ENCODE measurements at places on chromosomes 16 and 17.

GRCh38 chr16:77584205-77584859 is 138.0 kb upstream of the NUDT7 start:
- no peak for DNase-seq

- DNase-seq = no peak
Observed at GRCh38 chr16:24589997-24590396, 50.6 kb downstream of the RBBP6 start.

DNA sequence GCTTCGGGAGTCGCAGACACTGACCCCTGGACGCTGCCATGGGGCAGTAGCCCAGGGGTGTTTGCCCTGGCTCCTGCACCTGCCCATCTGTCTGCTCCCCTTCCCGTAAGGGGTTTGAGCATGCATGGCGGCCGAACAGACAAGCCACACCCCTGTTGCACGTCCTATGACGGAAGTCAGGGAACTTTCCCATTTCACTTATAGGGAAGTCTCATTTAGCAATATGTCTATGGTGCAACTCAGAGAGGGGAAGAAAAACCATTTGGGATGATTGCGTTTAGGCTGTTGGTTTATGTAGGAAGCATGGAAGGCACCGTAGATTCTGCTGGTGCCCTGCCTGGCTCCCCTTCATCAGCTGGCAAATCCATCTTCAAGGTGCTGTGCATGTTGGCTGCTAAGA is 112.5 kb downstream of the HAPSTR1 start:
- DNase-seq = no peak

DNA sequence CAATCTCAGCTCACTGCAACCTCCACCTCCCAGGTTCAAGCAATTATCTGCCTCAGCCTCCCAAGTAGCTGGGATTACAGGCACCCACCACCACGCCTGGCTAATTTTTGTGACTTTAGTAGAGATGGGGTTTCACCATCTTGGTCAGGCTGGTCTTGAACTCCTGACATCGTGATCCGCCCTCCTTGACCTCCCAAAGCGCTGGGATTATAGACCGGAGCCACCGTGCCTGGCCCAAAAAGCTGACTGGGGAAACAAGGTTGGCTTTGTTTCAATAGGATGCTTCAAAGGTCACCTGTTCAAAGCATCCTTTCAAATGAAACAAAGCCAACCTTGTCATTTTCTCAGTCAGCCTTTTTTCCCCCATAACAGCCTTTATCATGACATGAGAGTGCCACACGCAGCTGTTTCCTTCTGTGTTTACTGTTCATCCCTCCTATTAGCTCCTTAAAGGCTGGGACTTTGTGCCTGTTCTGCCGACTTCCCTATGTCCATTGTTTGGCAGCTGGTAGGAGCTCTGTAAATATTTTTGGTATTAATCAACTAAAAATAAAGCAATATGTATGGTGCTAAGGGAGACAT is 51.1 kb downstream of the ADAMTS18 start:
- DNase-seq = no peak

- DNase-seq = no peak
Observed at GRCh38 chr17:13490906-13491482, 110.7 kb downstream of the HS3ST3A1 start.

- DNase-seq = no peak
Observed at GRCh38 chr16:48580925-48581500, 29.0 kb downstream of the N4BP1 start.

DNA sequence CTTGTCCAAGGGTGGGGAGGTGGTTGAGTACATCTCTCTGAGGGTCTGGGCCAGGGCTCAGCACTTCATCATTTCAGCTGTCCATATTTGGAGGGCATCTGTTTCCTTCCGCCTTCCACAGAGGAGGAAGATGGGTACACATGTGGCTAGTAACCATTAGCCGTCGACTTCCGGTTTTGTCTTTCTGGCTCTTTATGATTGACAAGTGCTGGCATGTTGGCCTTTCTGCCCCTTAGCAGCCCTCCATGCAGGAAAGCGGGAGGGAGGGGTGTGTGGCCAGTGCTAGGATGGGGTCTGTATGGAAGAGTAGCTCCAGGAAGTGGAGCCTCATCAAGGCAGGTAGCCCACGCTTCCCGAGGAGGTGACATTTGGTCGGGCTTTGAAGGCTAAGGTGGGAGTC is 69.6 kb downstream of the RAI1 start:
- DNase-seq = no peak

DNA sequence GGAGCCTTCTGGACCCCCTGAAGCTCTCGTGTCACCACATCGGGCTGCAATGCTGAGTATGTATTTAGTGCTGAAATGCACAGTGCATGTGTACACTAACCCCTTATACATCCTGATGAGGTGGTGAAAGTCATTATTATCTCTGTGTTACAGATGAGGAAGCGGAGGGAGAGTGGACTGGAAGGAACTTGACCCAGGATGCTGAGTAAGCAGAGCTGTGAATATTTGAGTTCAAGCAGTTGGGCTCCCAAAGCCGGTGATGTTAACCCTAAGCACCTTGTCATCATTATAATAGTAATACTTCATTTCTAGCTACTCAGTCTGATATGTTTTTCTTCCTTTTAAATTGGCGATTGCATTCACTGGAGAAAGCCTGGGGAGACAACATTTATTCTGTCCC is 25.9 kb upstream of the NKD1 start:
- DNase-seq = no peak

All from activated gamma-delta T cell (primary cell).